ENCODE measurements at places on chromosomes 6 and 20.
A peak's percentile ranks its signal among the peaks of the same experiment; 100 is the strongest.

GRCh38 chr6:41586252-41587007, 40.2 kb downstream of the FOXP4 start:
- no peak for DNase-seq

GRCh38 chr6:56547687-56548086, 95.0 kb downstream of the DST start:
- no peak for DNase-seq

- peak; percentile 49 for DNase-seq
These were observed 36.4 kb downstream of the HLA-DPB1 start for GRCh38 chr6:33112148-33112547.

DNA sequence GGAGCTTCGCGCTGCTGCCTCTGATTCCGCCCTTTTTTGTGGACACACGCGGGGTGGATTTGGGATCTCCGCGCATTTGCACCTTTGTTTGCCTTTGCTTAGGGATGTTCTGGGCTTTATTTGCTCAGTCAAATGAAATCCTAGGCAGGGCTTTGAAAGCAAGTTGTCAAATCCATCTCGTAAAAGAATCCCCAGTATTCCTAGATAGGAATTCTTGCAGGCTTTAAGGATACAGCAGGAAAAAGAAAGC, 453 bp downstream of the CEP57L1 start:
- DNase-seq: no peak

DNA sequence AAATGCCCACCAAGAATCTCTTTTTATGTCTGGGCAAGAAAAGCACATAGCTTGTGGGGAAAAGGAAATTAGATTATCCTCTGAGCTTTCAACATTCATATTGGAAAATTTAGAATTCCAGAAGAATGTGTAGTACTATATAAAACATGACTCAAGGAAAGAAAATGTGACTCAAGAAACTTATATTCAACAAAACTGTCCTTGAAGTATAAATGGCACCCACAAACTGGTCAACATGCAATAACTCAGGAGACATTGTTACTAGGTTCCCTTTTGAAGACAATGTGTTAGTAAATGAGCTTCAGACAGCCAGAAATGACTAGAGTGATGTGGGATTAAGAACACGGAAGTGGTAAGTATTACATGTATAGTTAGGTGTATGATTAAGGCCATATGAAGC, 26.1 kb upstream of the TINAG start:
- DNase-seq: peak; percentile 22

Data from Jurkat, Clone E6-1 (cell line).